Stimulated activated CD4-positive, alpha-beta T cell treated with anti-CD3 and anti-CD28 coated beads, Interleukin-4, amount 100 ng/mL, for 1 hour (primary cell): ENCODE measurements at places on chromosomes 6 and 20.

DNA sequence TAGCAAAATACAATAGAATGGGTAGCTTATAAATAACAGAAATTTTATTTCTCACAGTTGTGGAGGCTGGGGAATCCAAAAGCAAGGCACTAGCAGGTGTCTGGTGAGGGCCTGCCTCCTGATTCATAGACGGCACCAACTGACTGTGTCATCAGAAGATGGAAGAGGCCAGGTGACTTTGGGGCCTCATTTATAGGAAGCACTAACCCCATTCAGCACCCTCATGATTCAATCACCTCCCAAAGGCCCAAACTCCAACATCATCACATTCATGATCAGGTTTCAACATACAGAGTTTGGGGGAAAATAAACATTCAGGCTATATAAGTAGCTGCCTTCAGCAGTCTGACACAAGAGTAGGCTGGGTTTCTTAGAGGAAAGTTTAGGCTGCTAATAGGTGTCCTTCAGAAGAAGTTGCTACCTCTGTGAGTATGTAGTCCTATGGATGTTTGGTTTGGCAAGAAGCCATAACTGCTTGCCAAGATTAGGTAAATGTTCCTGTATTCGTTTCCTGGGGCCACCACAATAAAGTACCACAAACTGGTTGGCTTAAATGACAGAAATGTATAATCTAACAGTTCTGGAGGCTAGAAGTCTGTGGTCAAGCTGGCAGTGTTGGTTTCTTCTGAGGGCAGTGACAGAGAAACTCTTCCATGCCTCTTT is 48.8 kb downstream of the NT5E start:
- DNase-seq = no peak

GRCh38 chr20:63309261-63310071 is 16.5 kb downstream of the COL20A1 start:
- peak; percentile 36 for DNase-seq

DNA sequence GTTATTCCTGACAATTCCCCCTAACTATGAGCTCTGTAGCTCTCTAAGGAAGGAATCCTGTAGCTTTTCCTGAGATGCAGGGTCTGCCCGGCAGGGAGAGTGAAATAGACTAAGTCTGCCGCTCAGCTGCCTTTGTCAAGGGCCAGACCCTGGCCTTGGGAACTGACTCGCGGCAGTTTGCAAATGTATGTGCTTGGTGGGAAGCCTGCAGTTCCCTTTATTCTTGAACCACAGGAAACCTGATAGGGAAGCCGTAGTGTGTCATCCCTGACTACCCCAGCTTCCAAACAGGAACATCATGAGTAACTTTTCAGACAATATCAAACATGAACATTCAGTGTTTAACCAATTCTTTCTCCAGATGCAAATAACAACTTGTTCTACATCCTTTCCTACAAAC is 78.7 kb upstream of the IFNGR1 start:
- DNase-seq = no peak

- DNase-seq = no peak
Observed at GRCh38 chr6:119290306-119290705, 59.3 kb downstream of the MAN1A1 start.

DNA sequence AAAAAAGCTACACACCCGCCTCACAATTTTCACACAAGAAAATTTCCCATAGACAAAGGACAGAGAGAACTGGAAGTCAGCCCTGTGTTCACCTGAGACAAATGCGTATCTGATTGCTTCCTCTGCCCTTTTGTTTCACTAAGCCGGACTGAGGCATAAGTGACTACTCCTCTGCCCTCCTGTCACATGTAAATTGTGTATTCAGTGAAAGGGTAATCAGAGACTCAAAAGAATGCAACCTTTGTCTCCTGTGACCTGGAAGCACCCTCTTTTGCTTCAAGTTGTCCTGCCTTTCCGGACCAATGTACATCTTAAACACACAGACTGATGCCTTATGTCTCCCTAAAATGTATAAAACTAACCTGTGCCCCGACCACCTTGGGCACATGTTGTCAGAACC is 483.8 kb upstream of the EYS start:
- no peak for DNase-seq

DNA sequence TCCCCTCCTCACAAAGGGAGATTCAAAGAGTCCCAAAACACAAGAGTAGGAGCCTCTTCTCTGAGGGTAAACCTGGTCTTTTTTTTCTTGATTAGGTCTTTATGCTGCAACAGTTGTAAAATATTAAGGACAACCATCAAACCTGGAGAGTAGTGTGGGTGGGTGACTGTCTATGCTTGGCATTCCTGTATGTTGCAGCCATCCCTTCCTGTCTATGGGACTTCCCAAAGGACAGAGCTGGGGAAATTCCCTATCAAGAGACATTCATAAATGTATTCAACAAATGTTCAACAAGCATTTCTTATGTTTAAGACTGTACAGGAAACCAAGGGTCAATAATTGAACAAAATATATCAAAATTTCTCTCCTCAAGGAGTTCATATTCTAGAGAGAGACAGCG is 5.5 kb downstream of the BTN2A2 start:
- DNase-seq = no peak

DNA sequence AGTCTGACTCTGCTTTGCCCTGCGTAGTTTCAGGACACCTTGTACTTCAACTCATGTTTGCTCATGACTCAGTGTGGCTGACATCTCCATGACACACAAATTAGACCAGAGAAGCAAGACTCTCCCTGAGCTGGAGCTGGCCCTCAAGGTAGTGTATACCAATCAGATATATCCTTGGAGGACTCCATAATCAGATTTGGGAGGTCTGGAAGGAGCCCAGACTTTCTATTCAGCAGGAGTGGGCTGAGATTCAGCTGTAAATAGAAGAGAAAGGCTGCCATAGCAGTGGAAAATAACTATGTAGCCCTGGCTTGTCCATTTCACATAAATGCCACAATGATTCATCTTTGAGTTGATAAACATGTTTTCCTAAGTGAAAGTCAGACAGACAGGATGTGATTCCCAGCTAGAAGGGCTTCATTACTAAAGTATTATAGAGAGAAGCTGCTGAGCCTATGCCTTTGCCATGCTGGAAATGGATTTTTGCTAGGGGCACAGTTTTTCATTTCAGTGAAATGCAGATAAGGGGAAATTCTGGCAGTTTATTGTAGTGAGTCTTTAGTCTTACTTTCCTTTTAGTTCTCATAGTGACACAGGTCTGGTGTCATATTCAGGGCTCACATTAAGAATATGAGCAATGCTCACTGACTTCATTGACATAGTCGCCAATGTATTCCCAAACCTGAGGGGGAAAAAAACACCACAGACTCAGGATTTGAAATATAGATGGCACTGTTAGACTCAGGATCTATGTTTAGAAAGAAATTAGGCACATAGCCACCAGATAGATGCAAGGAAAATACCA is 95.3 kb downstream of the CLVS2 start:
- DNase-seq = no peak

- DNase-seq = no peak
Observed at GRCh38 chr6:68633972-68634725, 933 bp upstream of the ADGRB3 start.

GRCh38 chr6:168948990-168949531 is 304.6 kb downstream of the THBS2 start:
- DNase-seq = no peak

- no peak for DNase-seq
Observed at GRCh38 chr20:2237059-2237458, 58.7 kb upstream of the TGM3 start.

GRCh38 chr6:41058783-41059181 is 5.8 kb downstream of the APOBEC2 start:
- DNase-seq = no peak

DNA sequence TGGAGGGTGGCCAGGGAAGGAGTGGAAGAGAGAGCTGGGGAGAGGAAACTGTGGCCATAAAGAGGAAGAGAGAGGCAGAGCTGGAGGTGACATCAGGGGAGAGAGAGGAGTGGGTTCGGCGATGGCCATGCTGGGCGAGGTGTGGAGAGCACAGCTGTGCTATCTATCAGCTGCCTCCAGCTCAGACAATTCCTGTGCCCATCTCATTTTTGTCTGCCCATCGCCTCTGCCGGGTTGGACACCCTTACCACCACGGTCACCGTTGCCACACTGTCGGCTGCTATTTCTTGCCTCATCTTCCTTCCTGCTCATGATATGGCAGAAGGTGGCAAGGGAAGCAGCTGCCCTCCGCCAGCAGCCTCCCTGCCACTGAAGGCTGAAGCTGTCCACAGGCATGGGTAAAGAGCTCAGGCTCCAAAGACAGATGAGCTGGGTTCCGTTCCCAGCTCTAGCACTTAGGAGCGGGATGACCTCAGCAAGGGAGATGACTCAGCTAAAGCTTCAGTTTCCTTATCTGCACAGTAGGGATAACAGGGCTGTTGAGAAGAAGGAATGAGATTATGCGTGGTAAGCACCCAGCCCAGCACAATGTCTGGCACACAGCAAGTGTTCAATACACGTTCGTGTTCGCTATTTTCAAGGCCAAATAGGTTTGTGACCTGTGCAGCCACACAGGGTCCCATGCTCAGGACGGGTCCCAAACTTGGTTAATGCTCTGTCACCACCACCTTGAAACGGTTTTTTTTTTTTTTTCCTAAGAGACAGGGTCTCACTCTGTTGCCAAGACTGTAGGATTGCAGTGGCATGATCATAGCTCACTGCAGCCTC is 21.9 kb upstream of the TAF8 start:
- no peak for DNase-seq

- DNase-seq = no peak
Observed at GRCh38 chr6:149336609-149336928, 19.1 kb downstream of the TAB2 start.

GRCh38 chr20:6295127-6295866 is 172.5 kb upstream of the FERMT1 start:
- no peak for DNase-seq

DNA sequence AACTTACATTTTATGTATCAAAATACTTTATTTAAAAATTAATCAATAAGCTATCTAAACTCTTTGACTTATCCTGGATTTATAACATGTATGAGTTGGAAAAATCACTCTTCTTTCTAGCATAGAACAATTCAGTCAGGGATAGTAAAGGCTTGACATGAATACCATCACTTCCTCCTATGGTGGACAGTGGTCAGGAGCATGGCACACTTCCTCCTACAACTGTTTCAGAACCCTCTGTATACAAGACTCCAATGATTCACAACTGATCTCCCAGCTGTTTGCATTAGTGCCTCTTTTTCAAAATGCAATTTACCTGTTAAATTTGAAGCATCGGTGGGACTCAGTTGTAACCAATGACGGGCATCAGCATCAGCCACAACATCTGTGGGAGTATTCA is 129.7 kb downstream of the RALGAPA2 start:
- no peak for DNase-seq

GRCh38 chr6:40948570-40948969 is 90.5 kb downstream of the UNC5CL start:
- no peak for DNase-seq

DNA sequence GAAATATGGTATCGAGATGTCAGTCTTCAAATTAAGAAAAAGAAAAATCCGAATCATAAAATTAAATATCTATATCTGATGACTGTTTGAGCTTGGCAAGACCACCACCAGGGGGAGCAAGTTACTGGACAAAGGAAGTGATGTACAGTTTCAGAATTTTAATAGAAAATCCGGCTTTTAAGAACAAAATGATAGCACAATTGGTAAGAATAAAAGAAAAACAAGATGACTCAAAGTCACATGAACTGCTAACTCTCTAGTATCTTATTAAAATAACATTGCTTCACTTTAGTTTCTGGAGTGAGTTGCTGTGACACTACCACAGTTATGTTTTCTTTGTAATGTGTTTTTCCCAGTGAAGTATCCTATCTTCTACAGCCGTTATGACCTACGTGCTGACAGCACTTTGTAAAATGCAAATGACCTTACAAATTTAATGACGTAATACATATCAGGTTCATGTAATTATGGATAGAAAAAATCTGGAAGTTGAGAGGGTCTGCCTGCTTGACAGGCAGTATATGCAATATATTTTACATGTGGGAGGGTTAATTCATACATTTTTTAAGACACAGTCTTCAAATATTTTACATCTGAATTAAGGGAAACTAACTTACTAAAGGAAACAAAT is 405.3 kb upstream of the HS3ST5 start:
- peak; percentile 4 for DNase-seq

GRCh38 chr6:54493138-54493537 is 184.9 kb downstream of the TINAG start:
- no peak for DNase-seq

- no peak for DNase-seq
Observed at GRCh38 chr6:134211297-134211696, 106.6 kb downstream of the SGK1 start.

DNA sequence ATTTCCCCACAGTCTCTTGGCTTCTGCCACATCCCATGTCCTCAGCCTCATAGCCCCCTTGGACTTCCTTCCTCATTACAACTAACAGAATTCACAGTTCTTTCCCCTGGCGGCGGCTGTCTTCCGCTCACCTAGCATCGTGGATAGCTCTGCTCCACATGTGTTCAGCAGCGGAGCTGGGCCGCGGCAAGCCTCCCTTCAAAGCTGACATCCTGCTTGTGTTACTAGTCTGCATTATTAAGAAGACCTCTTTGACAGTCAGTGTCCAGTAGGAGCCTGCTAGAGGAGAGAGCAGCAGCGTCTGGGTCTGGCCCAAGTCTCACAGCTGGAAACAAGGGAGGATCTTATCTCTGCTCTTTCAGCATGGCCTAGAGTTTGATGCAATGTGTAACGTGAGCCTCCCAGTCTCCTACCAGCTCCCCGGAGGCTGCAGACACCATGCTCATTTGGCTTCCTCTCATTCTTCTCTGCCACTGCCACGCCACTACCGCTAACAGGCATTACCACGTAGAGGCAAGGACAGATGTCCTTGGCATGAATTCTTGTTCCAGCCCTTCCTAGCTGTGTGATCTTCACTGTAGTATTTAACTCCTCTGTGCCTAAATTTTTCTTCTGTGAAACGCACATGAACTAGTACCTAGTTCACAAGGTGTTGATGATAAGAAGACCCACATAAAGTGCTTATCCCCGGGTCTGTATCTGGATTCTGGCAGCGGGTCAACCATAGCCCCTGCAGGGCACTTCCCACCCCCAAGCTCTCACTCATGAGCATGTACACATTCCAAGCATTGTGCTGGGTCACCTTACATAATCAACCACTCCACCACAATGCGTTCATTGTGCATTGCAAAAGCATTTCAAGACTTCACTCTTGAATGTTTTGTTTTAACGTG is 107.1 kb upstream of the BACH2 start:
- DNase-seq = no peak

DNA sequence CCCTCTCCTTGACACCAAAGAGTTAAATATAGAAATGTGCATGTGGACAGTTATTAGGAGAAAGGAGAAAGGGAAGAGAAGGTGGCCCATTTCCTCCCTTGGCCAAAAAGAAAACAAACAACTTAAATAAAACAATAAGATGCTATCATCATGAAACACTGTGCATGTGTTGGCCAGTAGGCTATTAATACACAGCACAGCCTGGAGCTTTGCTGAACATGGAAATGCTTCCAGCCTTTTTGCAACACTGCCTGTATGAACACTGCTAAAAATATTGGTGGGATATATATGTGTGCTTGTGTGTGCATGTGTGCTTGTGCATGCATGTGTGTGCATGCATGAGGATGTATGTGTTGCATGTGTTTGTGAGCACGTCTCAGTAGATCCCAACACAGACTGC is 100.4 kb downstream of the LY86 start:
- no peak for DNase-seq

- DNase-seq = no peak
Observed at GRCh38 chr6:90000864-90001731, 106.8 kb downstream of the GJA10 start.

GRCh38 chr20:2221921-2222320 is 73.9 kb upstream of the TGM3 start:
- DNase-seq = no peak
